ENCODE measurements at places on chromosomes 11 and 22.

DNA sequence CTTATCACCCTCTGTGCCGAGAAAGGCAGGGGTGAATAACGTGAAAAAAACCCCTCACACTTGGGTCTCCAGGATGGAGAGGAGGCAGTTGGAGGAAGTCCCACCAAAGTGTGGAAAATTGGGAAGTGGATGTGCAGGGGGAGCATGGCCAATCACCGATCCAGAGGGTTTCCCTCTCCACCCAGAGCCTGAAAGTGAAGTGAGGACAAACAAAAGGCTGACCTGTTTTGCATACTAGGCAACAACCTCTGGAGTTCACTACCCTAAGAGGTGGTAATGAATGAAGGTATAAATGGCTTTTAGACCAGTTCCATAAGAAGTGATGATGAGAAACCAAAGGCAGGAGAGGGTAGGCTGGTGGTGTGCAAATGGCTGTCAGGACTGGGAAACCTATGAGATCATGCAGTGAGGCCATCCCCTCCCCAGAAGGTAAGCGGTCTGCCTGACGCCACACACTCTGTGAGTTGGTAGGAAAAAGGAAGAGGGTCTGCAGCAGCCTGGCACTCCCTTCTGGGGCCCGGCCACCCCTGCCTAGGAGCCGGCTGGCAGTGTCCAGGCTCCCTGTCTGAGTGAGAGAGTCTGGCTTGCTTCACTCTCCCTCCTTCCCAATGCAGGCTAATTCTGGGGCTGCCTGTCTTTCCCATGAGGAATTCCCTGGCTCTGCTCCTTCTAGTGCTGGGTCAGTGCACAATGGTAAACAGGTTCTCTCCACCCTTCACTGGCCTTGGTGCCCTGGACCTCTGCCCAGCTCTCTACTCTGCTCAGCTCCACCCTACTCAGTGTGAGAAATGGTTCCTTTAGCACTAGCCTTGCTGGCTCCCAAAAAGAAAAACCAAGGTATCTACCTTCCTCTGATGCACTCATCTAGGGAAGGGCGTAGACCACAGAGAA, 15.6 kb downstream of the TBC1D10A start:
- DNase-seq: no peak

DNA sequence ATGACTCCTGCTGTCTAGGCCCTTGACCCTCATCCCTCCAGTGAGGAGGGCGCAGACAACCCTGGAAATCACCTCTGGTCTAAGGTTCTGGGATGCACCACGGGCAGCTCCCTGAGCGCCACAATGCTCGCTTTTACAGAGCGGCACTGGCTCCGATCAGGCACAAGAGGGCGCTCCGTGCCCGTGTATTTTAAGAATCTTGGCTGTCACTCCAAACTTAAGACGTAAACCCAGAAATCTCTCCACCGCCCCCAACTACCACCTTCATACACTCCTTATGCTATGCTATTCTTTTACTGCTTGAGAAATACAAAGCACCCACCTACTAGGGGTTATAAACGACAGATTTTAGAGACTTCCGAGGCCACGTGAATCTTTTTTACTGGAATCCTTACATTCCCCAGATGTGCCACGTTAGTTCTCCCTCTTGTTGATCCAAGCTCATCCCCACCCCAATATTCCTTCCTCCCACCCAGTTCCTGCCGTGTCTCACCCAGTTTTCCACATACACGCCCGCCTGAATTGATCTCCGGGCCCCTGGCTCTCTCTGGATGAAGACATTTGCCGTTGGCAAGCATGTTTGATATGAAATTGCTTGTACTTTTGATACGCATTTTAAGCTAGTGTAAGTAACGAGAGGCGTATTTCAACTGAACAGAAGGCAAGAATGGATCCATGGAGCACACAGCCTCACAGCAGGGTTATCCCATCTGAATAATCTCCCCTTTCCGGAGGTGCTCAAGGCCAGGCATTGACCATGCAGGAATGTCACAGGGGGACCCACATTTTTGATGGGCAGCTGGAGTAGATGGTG, 453.5 kb downstream of the OPCML start:
- peak; percentile 14 for DNase-seq

- DNase-seq: no peak
Measured at GRCh38 chr11:76246271-76246933, 40.1 kb upstream of the WNT11 start.

DNA sequence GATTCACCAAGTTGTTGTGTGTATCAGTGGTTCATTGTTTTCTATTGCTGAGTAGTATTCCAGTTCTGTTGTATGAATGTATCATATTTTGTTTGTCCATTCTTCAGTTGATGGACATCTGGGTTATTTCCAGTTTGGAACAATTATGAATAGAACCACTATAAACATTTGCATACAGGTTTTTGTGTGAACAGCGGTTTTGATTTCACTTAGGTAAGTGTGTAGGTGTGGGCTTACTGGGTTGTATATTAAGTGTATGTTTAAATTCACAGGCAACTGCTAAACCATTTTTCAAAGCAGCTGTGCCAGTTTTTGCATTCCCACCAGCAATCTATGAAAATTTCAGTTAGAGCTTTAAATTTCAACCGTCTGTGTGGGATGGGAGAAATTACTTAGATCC, 217.8 kb downstream of the NELL1 start:
- no peak for DNase-seq

GRCh38 chr11:104205838-104206237, 41.9 kb upstream of the PDGFD start:
- DNase-seq: no peak

- peak; percentile 28 for DNase-seq
Measured at GRCh38 chr11:84558085-84558905, 1068.8 kb downstream of the DLG2 start.

DNA sequence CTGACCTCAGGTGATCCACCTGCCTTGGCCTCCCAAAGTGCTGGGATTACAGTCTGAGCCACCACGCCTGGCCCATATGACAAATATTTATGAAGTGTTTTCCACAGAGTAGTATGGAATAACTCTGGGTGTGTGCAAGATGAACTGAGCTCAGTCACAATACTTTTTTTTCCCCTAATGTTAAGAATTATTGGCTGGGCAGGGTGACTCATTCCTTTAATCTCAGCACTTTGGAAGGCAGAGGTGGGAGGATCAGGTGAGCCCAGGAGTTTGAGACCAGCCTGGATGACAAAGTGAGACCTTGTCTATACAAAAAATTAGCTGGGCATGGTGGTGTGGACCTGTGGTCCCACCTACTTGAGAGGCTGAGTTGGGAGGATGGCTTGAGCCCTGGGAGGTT, 6.4 kb downstream of the PTPRJ start:
- DNase-seq: no peak

GRCh38 chr22:17769013-17769715, 5.1 kb downstream of the BID start:
- no peak for DNase-seq

- no peak for DNase-seq
Measured at GRCh38 chr22:33772745-33773144, 147.5 kb downstream of the LARGE1 start.

GRCh38 chr11:62542750-62543567, 3.6 kb downstream of the AHNAK start:
- DNase-seq: no peak

GRCh38 chr11:115930886-115931547, 426.8 kb upstream of the CADM1 start:
- no peak for DNase-seq

GRCh38 chr11:117879516-117880480, 3.3 kb upstream of the FXYD6 start:
- no peak for DNase-seq

All from forelimb muscle (tissue), 1 donor.